ENCODE measurements at places on chromosomes 3 and 15. TPM values are rescaled to one million over a fixed set of nuclear protein-coding genes. Genes with fewer than 3 reads are reported as not detected.

GRCh38 chr15:78034495-78035191 is 42.9 kb downstream of the TBC1D2B start:
- DNase-seq = peak; percentile 70

GRCh38 chr15:35080226-35080625 is 4.9 kb downstream of the NANOGP8 start:
- DNase-seq = no peak

DNA sequence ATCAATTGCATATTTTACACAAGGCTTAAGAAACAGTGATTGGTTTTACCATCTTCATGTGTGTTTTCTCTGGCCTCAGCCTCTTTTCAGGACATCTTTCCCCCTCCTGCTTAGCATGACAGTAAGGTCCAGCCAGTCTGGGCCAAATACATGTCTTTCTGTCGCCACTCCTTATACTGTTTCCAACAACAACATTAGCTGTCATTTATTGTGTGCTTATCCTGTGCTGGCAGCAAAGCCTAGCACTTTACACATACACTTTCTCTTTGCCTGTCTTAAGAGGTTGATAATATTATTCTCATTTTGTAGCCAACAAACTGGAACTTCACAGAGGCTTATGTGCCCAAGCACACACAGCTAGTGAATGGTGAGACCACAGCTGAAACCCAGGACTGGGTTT is 37.8 kb downstream of the B3GALNT1 start:
- no peak for DNase-seq

DNA sequence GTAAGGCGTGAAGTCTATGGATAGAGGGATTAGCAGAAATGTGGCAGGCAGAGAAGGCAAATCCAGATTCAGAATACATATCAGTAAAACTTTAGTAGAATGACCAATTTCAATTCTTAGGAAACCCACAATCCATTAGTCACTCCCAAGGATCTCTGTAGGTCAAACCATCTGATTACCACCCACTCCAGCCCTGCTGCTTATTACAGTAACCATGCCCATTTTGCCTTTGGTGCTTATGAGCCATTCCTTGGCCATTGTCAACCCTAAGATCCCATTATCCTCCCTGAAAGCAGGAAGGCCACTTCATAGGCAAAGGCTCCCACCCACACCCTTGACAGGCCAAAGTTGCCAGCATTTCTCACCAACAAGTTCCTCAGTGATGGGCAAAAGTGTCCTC is 5.1 kb upstream of the KLHL40 start:
- no peak for DNase-seq

DNA sequence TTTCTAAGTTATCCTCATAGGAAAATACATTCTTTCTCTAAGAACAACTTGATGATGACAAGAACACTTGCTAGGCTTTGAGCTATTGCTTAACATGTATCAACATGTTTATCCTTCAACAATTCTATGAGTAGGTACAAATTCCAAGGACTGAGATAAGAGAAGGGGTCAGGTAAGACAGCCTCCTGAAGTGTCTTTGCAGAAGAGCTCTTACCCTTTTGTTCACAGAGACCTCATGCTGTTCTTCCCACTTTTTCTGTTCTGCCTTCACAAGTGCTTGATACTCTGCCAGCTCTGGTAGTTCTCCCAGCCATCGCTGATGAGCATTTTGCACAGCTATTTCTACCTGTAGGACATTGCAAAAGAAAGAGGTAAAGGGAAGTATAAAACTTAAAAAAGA is 50.9 kb downstream of the CEP152 start:
- DNase-seq = peak; percentile 34

- DNase-seq = no peak
Measured at GRCh38 chr15:61613138-61613537, 384.0 kb upstream of the RORA start.

GRCh38 chr15:28269097-28269496 is 52.9 kb downstream of the HERC2 start:
- DNase-seq = no peak

DNA sequence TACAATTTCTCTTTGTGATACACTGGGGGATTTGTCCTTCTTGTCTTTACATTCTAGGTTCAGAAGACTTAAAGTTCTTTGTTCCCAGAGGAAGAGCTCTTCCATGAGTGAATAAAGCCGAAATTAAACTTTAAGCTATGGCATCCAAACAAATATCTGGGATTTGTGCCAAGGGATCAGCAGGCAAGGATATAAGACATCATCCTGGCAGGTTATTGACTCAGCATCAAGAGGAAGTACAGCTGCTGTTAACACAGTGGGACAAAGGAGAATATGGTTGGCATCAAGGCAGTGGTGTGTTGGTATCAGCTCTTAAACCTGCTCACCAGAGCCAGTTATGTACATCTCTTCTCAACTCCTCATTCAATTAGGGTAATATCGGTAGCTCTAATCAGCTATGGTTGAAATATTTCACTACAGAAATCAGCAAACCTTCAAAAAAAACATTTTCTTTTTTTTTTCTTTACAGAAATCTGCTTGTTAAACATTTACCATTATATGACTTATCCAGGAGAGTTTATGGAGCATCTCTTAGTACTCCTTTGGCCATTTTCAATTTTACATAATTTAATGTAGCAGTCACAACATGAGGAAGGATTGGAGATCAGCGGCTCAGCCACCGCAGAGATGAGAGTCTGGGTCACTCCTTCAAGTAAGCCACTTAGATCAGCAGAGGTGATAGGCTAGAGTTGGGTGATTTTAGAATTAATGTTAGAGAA is 1198.6 kb upstream of the EPHA6 start:
- no peak for DNase-seq

- no peak for DNase-seq
Measured at GRCh38 chr3:79846148-79846933, 78.5 kb upstream of the ROBO1 start.

- no peak for DNase-seq
Measured at GRCh38 chr3:28299705-28300104, 48.8 kb upstream of the ZCWPW2 start.

GRCh38 chr3:54262541-54262940 is 140.2 kb downstream of the CACNA2D3 start:
- no peak for DNase-seq

GRCh38 chr3:48493203-48493501 is 10.8 kb downstream of the SHISA5 start:
- no peak for DNase-seq

DNA sequence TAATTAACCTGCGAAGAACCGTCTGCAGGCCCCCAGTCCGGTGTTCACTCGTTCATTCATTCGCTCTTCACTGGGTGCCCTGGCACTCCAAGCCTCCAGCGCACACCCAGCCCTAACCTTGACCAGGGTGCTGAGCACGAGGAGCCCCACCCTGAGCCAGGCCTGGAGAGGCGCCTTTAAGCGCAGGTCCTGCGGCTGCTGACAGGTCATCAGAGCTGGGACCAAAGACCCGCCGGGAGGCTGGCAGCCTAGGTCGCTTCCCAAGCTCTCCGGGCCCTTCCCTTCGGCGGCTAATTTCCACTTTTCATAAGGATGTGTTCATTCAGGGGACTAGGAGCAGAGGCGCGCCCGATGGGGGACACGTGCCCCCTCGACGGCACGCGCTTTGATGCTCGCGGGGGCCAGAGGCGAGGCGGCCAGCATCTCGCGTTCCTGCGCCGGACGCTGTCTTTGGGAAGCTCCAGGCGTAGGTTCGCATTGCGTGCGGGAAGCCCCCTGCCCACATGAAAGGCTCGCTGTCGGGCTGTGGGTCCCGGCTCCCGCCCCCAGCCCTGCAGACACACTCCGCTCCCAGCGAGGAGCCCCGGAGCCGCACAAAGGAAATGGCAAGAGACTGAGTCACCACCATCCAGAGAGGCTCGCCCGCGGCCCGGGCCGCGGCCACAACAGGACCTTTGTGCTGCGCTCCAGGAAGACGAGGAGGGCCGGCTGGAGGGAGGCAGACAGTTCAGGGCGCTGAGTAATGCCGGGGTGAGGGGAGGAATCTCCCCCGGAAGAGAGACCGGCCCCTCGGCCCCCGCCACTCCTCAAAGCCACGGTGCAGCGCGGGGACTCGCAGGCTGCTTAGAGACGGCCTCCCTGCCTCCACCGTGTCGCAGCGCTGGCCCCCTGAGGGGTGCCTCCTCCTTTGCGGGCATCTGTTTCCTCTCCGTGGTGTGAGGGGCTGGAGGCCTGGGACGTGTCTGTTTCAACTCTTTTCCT is 266.4 kb upstream of the HES1 start:
- no peak for DNase-seq

DNA sequence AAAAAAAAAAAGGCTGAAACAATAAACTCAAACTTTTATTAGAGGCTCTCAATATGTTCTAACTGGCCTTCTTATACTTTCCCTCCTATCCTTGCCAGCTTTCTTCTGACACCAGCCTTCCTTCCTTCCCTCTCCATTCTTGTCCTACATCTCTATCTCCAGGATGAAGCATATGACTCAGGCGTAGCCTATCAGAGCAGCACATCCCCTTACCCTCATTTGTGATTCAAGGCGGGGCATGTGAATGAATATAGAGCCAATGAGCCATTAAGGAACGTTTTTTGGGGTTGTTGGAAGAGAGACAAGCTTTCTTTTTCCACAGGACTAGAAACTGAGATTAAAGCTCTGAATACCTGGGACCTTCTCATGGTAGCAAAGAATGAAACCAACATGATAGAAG is 25.1 kb upstream of the KCNMB3 start:
- no peak for DNase-seq

DNA sequence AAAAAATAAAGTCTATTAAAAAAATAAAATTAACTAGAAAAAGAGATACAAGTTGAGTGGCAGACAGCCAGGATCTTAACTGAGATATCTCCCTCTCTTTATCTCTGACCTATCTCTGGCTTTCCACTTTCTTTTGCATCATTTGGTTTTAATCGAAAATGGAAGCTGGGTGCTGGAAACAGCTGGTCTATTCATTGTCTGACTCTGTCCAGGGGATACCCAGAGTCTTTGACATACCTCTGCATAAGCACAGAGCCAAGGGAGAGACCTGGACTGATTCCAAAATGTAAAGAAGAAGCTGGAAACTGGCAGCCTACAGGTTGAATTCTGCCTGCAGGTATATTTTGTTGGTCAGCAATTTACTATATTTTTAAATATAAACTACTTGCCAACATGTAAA is 29.6 kb upstream of the CRBN start:
- no peak for DNase-seq

Gene RBMS3
- 51.6 TPM for total RNA-seq

Gene NR1I2
- total RNA-seq = 0.26 TPM

Gene ATP10A
- 25.4 TPM for total RNA-seq

Gene LRRC57
- total RNA-seq = 26.7 TPM

Gene HIGD2B
- 0.24 TPM for total RNA-seq

Gene LHFPL4
- not detected for total RNA-seq

Measured in left lung (tissue), 14 donors.